Stimulated activated CD8-positive, alpha-beta memory T cell treated with anti-CD3 and anti-CD28 coated beads, Interleukin-2, amount 100 ng/mL, for 1 hour (primary cell): ENCODE measurements at places on chromosomes 3 and 15.

GRCh38 chr3:155404486-155404885 lies 111.0 kb upstream of the STRIT1 start:
- DNase-seq, result no peak

- DNase-seq, result no peak
Observed at GRCh38 chr3:87267953-87268645, 8.3 kb downstream of the POU1F1 start.

DNA sequence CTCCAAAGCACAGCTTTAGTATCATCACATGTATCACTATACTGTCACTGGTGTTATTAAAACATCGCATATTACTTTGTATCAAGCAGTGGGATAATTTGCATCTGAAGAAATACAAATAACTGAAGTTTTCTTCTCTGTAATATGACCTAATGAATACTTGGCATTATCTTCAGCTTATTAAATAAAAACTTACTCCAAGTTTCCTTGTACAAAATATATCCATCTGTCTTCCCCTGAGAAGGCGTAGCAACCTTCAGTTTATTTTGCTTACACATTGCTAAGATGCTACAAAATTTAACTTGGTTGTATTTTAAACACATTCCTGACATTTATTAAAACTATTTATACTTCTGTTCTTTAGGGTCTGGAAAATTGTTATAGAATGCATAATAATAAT lies 13.7 kb downstream of the FGF7 start:
- DNase-seq, result no peak

DNA sequence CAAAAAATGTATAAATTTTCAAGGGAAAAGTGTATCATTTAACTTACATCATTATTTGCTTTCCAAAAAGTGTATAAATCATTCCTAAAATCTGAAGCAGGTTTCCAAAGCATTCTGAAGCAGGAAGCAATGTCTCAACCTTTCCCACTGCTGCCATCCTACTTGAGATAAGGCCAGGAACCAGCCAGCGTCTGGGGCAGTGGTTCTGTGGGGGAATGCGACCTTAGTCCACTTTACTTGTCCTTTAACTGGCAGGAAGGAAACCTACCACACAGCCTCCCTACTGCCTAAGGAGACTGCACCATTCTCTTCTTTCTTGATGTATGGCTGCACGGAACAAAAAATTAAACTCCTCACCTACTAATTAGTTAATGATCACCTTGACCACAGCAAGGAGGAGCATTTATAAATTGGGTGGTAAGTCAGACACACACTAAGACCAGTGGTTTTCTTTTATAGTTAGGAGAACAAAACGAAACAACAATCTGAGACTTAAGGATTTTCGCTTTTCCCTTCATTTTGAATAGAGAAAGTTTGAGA lies 3.7 kb downstream of the SORD start:
- no peak for DNase-seq

DNA sequence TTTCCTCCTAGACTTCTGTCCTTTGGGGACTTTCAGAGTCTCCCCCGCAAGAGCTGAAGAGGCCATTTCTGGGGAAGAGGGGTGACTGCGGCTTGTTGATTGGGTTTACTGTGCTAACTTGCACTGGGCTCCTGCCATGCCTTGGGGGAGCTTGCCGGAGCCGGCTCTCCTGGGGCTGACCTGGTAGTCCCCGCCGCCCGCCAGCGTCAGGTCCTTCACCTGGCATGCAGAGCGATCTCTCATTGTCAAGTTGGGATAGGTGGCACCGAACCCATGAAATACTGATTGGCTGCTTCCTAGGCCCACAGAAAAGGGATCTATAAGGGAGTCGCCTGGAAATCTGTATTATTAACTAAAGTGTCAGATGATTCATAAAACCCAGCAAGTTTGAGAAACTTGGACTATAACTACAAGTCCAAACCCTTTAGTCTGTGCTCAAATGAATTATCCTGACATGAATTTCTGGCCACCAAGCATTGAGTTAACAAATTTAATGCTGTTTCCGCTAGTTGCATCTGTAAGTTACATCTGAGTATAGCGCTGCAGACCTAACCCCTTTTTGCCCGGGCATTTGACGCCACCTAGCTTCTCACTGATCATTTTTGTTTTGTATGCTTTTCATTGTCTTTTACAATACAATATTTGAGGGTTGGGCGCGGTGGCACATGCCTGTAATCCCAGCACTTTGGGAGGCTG lies 607 bp upstream of the IMP3 start:
- peak; percentile 14 for DNase-seq

- DNase-seq, result no peak
Observed at GRCh38 chr3:165359005-165359404, 162.8 kb upstream of the SLITRK3 start.

- DNase-seq, result no peak
Observed at GRCh38 chr3:4749567-4750002, 229.7 kb upstream of the BHLHE40 start.

DNA sequence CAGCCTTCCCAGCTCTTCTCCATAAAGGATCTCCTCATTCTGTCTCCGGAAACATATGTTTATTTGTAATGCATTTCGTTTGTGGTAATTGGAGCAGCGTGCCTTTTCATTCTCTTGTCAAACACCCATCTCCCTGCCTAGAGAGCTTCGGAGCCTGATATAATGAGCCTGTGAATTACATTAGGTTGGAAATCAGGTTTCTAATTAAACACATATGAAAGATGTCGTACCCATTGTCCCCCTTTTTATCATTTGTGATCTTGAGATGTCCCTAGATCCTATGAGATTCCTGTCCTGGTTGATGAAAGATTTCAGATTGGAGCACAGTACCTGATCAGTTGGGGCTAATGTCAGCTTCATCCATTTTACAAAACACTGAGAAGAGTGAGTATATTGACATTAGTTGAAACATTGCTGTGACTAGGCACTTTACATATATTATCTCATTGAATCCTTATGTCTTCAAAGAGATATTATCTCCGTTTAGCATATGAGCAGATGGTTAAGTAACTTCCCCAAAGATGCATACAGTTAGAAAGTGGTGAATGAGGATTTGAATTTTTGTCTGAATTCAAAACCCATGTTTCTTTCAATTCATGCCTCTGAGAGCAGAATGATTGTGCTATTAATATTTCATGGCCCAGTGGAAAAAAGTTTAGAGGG lies 23.1 kb downstream of the SYN2 start:
- DNase-seq, result no peak

- DNase-seq, result no peak
Observed at GRCh38 chr15:91508633-91509032, 344.9 kb upstream of the SLCO3A1 start.

GRCh38 chr15:98547741-98548138 lies 100.6 kb upstream of the IGF1R start:
- no peak for DNase-seq

- DNase-seq, result peak; percentile 43
Observed at GRCh38 chr15:81293728-81294515, 30.0 kb downstream of the STARD5 start.

- no peak for DNase-seq
Observed at GRCh38 chr15:64981812-64982431, 7.8 kb downstream of the SPG21 start.

DNA sequence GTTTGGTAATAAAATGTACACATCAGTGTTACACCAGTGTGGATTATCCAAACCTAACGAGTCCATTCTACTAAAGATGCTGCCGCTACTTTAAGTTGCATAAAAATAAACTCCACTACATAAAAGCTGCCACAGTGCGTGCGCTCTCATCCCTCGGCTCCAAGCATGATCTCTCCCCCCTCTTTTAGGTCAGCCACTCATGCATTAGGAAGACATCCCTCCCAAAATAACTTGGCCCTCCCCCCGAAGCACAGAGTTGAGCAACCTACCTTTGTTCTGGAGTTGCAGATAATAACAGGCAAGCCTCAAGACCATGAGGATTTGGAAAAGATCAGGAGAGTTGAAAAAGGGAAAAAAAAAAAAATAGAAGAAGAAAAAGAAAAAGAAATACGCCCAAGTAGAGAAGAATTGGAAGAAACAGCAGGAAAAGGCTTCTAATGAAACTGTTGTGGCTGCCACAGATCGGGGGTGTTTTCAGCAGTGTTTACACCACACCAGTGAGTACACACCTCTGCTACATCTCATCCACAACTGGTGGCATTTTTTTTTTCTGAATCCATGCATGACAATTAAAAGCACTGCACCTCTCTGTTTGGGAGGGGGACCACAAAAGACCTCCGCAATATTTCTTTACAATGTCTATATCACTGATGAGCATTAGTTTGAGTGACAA lies 339.2 kb downstream of the FOXP1 start:
- DNase-seq, result no peak

- DNase-seq, result no peak
Observed at GRCh38 chr3:176595307-176595706, 602.0 kb downstream of the TBL1XR1 start.
